ENCODE measurements at places on chromosomes 11 and 22. TPM values are rescaled to one million over a fixed set of nuclear protein-coding genes. Genes with fewer than 3 reads are reported as not detected.

Gene TMEM138
- 37.6 TPM for total RNA-seq

DNA sequence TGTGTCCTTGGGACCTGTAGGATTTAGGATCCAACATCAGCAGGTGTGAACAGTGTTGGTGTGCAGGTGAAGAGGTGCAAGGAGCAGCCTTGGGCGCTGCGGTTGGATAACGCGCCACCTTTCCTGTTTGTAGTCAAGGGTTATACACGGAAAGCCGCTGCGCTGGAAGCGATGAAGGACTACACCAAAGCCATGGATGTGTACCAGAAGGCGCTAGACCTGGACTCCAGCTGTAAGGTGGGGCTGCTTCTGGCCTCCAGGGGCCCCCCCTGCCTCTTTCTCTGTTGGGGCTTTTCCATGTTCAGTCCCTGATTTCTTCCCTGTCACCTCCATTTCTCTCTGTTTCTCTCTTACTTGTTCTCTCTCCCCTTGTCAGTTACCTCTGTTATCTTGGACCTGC is 3.5 kb upstream of the FERMT3 start:
- peaks cover 1% of the 10 kb centered on the region for H3K36me3 ChIP-seq
- DNase-seq = peak; percentile 0
- H3K4me3 ChIP-seq = no peak overlapping the region
- H3K4me1 ChIP-seq = peaks cover 8% of the 10 kb centered on the region
- H3K27me3 ChIP-seq = no peaks in the 10 kb centered on the region

Gene TREH
- total RNA-seq = not detected

GRCh38 chr11:126479178-126479930 is 123.9 kb downstream of the ST3GAL4 start:
- no peaks in the 10 kb centered on the region for H3K36me3 ChIP-seq
- no peak overlapping the region for H3K27ac ChIP-seq
- H3K27me3 ChIP-seq = no peaks in the 10 kb centered on the region

- H3K4me3 ChIP-seq = peak overlapping the region; percentile 92
Observed at GRCh38 chr22:31748490-31748889, 1.4 kb downstream of the PRR14L start.

DNA sequence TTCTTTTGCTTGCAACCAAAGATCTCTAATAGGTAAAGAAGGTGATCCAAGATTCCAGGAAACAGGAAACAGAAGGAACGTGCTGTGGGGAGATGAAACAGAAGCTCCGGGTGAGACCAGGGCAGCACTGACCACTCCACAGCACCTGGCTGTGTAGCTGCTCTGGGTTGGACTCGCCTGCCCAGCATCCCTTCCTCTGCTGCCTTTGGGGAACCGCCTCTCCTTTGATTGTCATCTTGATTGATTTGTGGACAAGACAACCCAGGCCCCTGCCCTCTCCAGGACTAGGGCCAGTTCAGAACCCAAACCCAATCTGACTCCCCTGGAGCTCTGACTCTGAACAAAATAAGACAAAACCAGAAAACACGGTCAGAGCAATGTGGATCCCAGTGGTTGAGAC is 14.7 kb upstream of the APOBEC3A start:
- no peak overlapping the region for H3K27ac ChIP-seq
- peaks cover 14% of the 10 kb centered on the region for H3K4me1 ChIP-seq
- no peak overlapping the region for H3K4me3 ChIP-seq
- no peaks in the 10 kb centered on the region for H3K27me3 ChIP-seq
- H3K36me3 ChIP-seq = no peaks in the 10 kb centered on the region

- H3K27me3 ChIP-seq = no peaks in the 10 kb centered on the region
- no peak overlapping the region for H3K27ac ChIP-seq
- H3K4me3 ChIP-seq = no peak overlapping the region
- DNase-seq = no peak
- no peaks in the 10 kb centered on the region for H3K36me3 ChIP-seq
Observed at GRCh38 chr11:96036863-96037262, 113.0 kb upstream of the MTMR2 start.

GRCh38 chr22:49031746-49032330 is 795.8 kb downstream of the BRD1 start:
- no peak for DNase-seq
- no peak overlapping the region for H3K27ac ChIP-seq
- H3K27me3 ChIP-seq = no peaks in the 10 kb centered on the region
- H3K4me3 ChIP-seq = no peak overlapping the region

DNA sequence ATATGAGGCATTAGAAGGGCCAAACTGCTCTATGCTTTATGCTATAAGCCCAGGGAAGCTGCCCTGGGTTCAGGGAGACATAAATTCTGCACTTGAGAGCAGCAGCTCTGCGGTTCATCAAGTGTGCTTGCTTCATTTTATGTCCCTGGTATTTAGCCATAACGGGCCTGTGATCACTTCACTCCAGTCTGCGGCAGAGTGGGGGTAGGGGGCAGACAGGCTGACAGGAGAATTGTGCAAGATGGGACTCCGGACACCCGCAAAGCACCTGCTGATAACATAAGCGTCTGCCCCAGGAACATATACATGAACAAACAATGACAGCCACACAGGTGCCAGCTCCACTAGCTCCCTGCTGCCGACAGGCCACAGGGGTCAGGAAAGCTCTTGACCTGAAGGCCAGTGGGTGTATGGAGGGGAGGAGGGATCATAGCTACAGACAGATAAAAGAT is 56.1 kb downstream of the SMCO4 start:
- no peaks in the 10 kb centered on the region for H3K27me3 ChIP-seq
- H3K27ac ChIP-seq = no peak overlapping the region
- H3K4me1 ChIP-seq = peaks cover 60% of the 10 kb centered on the region
- DNase-seq = no peak
- H3K4me3 ChIP-seq = no peak overlapping the region
